ENCODE measurements at places on chromosomes 13 and 19.

DNA sequence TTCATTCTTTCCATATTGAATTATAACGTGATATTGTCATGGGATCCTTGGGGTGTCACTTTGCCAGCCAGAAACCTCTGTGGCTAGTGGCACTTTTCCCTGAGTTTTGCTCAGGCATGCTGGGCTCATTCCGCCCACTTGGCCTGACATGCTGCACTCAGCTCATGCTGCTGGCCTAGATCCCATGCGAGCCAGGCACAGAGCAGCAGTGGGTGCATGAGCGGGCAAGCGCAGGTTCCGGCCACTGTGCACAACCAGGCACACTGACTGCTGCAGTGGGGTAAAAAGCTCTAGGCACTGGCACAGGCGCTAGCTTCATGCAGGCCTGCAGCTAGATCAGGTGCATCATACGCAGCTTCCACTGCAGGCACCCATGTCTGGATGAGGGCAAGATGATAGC lies 221.2 kb downstream of the MAB21L1 start:
- DNase-seq = no peak

- no peak for DNase-seq
These were observed 236.7 kb downstream of the B3GLCT start for GRCh38 chr13:31436478-31436877.

DNA sequence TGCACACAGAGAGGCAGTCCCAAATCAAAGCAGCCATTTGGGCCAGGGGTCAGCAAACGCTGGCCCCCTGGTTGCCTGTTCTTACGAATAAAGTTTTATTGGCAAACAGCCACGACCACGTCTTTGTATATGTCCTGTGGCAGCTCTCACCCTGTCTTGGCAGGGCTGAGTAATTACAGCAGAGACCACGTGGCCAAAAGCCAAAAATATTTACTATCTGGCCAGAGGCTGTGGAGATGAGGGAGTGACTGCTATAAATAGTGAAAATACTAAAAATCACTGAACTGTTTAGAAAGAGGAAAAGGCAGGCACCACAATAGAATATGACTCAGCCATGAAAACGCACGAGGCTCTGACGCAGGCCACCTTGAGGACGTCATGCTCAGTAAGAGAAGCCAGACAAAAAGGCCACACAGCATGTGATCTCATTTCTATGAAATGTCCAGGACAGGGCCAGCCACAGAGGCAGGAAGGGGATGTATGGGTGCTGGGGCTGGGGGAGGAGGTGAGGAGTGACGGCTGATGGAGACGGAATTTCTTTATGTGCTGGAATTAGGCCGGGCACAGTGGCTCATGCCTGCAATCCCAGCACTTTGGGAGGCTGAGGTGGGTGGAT lies 29.4 kb downstream of the SMIM24 start:
- DNase-seq = no peak

DNA sequence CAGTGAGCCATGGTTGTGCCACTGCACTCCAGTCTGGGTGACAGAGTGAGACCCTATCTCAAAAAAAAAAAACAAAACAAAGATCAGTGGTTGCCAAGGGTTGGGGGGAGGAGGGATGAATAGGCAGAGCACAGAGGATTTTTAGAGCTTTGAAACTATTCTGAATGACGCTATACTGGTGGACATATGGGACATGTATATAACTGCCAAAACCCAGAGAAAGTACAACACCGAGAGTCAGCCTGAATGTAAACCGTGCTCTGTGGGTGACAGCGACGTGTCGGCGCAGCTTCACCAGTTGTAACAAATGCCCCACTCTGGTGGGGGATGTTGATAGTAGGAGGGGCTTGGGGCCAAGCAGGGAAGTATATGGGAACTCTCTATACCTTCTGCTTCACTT lies 32.9 kb downstream of the ZIC5 start:
- DNase-seq = no peak
